ENCODE measurements at places on chromosomes 2 and 18.

DNA sequence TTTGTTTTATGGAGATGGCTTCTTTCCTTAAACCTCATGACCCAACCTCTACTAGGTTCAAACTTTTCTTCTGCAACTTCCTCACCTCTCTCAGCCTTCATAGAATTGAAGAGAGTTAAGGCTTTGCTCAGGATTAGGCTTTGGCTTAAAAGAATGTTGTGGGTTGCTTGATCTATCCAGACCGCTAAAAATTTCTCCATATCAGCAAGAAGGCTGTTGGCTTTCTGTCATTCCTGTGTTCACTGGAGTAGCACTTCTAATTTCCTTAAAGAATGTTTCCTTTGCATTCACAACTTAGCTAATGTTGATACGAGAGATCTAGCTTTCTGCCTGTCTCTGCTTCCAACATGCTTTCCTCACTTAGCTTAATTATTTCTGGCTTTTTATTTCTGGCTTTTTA lies 58.1 kb upstream of the KYNU start:
- DNase-seq, result no peak

GRCh38 chr2:52659546-52659945 lies 1108.1 kb upstream of the CHAC2 start:
- no peak for DNase-seq

GRCh38 chr2:172836347-172836821 lies 100.7 kb downstream of the RAPGEF4 start:
- no peak for DNase-seq

GRCh38 chr2:120302301-120302700 lies 43.6 kb upstream of the INHBB start:
- DNase-seq, result no peak

DNA sequence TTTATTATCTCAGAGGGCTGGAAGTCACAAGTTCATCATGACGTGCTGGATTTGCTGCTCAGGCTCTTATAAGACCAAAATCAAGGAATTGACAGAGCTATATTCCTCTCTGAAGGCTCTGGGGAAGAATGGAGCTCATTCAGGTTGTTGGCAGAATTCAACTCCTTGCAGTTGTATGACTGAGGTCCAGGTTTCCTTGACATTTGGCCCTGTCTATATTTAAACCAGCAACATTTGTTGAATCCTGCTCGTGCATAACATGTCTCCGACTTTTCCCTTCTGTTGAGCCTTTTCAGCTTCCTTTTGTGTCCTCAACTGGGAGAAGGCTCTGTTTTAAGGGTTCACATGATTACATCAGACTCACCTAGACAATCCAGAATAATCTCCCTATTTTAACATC lies 203.4 kb downstream of the PDE11A start:
- no peak for DNase-seq

DNA sequence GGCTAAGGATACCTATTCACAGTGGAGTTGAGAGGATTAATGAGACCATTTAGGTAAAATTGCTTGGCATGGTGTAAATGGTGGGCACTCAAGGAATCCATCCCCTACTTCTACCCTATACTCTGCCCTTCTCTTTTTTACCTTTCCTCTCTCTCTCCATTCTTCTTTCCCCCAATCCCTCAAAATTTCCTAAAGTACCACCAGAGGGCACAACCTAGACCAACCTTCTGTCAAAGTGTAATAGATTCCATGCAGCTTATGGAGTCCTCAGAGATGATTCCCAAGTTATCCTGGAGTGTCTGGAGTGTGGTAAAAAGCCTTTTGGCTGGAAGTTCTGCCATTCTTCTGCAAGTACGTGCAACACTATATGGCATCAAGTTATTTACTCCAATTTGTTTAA lies 33.0 kb upstream of the CCDC195 start:
- no peak for DNase-seq
